GM12878 (cell line): ENCODE measurements at places on chromosomes 3 and 15. TPM values are rescaled to one million over a fixed set of nuclear protein-coding genes. Genes with fewer than 3 reads are reported as not detected.

DNA sequence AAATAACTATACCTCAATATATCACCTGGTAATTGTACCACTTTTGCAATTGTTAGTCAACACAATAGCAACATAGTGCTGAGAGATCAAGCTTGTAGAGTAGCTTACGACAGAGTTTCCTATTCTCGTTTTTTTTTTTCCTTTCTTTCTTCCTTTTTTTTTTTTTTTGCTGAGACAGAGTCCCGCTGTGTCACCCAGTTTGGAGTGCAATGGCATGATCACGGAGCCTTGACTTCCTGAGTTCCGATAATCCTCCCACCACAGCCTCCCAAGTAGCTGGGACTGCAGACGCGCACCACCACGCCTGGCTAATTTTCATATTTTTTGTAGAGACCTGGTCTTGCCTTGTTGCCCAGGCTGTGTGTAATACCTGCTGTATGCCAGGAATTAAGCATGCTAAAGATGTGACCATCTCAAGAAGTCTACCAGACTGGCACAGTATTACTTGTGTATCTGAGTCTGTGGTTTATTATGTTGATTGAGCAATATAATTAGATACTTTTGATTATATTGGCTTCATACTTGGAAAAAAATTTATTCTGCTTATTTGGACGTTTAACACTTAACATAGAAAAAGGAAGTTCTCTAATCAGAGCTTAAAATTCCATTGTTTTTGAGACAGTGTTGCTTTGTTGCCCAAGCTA is 3.0 kb downstream of the SELENOT start:
- no peak for DNase-seq

- no peak for DNase-seq
Observed at GRCh38 chr3:20482350-20482749, 296.3 kb upstream of the SGO1 start.

- no peak for DNase-seq
Observed at GRCh38 chr15:56758770-56759449, 25.6 kb upstream of the ZNF280D start.

DNA sequence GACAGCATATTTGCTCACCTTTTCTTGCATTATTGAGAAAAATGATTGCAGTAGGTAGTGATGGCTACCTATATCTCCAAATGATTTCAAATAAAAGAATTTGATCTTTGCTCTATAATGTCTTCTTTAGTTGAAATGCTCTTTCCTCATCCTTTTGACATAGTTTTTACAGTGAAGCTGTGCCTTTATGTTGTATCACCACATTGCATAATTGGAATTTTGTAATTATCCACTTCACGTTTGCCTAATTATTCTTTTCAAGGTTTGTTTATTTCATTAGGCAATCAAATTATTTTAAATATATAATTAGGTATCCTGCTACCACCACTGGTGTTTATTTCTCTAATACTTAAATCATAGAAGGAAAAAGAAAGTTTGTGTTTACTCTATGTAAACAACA is 21.3 kb upstream of the P2RY13 start:
- no peak for DNase-seq

DNA sequence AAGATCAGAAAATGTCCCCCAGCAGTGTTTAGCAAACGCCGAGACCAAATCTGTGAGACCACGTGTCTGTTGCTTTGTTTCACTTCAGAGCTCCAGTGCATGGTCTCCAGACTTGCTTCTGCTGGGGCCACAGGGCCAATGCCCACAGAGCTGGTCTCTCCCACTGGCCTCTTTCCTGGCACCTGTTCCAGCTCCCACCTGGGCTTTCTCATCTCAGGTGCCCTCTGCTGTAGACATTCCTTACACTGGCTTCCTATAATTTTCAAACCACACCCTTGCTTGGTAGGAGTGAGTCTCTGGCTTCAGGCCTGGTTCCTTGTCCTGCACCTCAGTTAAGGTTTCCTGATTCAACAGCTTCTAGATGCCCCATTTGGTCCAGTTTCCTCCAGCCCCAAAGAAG is 243.1 kb downstream of the ADAMTS17 start:
- DNase-seq, result no peak

DNA sequence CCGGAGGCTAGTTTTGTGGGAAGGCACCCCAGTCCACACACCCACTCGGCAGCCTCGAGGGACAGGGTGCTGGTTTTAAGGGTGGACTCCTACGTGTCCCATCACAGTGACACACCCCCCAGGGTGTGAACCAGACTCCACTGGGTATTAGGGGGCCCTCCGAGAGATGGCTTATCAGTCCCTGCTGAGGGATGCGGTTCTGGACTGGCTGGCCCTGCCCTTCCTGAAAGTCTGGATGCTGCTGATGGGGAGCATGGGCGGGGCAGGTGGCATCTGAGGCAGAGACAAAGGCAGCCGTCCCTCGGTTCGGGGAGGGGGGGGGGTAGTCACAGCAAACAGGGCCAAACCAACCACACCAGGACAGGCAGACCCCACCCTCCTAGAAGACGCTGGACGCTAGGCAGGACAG is 939 bp upstream of the ULK3 start:
- no peak for DNase-seq

DNA sequence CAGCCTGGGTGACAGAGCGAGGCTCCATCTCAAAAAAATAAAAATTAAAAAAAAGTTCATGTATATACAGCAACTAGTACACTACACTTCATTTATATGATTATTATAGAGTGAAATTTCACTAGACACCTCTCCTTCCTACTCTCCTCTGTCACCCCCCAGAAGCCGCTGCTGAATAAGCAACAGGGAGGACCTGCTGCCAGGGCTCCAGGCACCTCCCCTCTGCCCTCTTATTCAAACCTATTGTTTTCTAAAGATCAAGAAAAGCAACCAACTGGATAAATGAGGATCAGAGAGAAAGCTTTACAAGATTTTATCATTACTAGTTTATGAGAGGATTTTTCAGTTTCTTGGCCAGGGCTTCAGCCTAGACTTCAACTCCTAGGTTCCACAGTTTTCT is 71.5 kb downstream of the DHX30 start:
- no peak for DNase-seq

DNA sequence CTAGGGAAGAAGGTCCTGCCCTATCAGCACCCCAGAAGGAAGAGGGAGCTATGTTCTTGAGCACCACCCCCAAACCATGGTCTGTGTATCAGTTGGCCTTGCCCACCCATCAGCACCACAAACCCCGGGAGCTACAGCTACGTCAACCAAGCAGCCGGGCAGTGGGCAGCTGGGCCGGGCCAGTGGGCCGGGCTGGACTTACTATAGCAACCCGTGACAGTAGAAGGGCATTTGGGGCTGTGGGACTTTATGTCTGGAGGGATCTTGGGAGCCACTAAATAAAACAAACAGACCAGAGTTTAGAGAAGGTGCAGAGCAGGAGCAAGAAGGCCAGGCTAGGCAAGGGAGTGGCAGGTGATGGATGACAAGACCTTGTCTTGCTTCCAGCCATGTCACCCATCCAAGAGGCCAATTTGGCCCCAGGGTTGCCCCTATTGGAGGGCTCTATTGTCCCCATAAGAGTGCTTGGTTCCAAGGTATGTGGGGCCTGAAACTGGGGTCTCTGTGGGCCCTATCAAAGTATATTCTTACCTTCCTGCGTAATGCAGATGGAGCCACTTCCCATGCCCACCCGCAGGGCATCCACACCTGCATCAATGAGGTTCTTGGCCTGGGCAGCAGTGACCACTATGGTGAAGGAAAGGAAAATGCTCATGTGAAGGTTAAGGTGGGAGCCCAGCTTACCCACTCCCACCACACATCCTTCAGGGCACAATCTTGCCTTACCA is 3.2 kb downstream of the IMPDH2 start:
- no peak for DNase-seq

The NAALADL2 gene
- total RNA-seq, result 0.27 and 0.41 TPM in 2 replicates

The GOLGA6L7 gene
- total RNA-seq, result not detected in 2 replicates

The PRKCD gene
- 78.3 and 81.7 TPM in 2 replicates for total RNA-seq
